ENCODE measurements at places on chromosomes 1 and 21. TPM values are rescaled to one million over a fixed set of nuclear protein-coding genes. Genes with fewer than 3 reads are reported as not detected.
A peak's percentile ranks its signal among the peaks of the same experiment; 100 is the strongest.

DNA sequence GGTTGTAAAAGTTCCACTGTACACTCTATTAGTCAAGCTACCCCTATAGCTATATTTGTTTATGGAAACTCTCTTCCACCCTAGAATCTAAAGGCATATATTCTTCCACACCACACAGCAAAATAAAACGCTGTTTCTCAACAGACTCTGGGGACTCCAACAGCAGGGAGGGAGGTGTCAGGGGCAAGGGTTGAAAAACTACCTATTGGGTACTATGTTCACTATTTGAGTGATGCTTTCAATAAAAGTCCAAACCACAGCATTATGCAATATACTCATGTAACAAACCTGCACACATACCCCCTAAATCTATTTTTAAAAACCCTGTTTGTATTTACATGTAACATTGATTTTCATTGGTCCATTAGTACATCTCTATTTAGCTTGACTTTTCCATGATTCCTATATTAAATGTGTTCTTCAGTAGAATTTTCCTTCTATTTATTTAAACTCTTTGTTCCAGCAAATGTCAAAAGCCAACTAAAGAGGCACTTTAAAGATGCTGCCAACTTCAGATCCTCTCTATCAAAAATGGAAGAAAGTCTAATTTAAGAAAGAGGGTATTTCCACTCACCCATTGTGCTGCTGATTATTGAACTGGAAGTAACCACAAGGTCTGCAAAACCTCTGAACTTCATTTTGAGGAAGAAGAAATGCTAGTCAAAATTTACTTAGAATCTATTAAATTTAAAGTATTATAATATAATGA lies 26.2 kb downstream of the RGS7 start:
- DNase-seq = no peak

NES gene
- 699 TPM for total RNA-seq

DNA sequence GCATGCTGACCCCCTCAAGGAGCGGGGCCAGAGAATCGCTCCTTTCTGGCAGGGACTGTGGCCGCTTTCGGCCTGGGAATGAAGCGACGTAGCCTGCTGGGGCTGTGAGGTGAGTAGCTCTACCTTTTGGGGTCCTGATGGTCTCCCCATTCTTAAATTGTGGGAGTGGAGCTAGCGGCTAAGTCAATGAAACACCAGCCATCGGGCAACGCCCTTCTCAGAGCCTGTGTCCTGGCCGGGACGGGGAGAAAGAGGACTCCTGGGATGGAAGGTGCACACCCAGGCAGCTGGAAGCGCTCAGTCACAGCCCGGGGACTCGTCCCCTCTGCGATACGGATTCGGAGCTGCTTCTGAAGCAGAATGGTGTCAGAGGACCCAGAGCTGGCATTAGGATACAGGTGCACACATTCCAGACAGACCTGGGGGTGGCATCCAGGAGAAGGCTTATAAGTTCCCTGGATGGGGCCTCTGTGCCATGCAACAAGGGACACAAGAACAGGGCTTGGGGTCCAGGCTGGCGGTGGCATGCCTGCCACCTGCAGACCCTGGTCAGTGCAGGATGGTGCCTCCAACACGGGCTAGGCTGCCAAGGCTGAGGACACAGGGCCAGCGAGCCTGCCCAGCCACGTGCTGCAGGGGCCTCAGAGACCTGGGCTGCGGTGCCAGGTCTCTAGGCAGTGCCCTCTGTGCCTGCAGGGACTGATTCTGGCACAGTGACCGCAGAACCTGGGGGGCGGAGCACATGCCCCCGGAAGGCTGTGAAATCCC lies 945 bp upstream of the WNT9A start:
- peak; percentile 59 for DNase-seq

PDZK1 gene
- 0.48 TPM for total RNA-seq

KRTAP11-1 gene
- total RNA-seq = not detected

ALX3 gene
- 0.22 TPM for total RNA-seq

CAMSAP2 gene
- 37.9 TPM for total RNA-seq

DNAH14 gene
- total RNA-seq = 2.2 TPM

GRCh38 chr1:156760092-156760795 lies 7.1 kb upstream of the PRCC start:
- no peak for DNase-seq

GRCh38 chr1:183302452-183303322 lies 115.5 kb downstream of the NMNAT2 start:
- DNase-seq = no peak

DNA sequence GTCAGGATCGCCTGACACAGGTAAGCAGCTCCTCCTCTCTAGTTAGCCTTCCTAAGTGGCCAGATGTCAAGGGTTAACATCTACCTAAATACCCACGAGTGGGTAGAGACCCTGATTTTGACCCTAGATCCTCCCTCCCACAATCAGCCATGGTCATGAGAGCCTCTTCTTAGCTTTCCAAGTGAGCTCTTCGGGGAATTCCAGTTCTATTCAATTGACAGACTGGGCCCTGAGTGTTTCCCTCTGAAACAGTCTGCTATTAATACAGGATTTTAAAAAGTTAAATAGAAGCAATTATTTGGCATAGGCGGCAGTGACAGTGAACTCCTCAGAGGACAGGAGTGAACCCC lies 28.1 kb downstream of the C2CD2 start:
- DNase-seq = no peak

- DNase-seq = no peak
These were observed 24.0 kb downstream of the HENMT1 start for GRCh38 chr1:108636876-108637275.

DNA sequence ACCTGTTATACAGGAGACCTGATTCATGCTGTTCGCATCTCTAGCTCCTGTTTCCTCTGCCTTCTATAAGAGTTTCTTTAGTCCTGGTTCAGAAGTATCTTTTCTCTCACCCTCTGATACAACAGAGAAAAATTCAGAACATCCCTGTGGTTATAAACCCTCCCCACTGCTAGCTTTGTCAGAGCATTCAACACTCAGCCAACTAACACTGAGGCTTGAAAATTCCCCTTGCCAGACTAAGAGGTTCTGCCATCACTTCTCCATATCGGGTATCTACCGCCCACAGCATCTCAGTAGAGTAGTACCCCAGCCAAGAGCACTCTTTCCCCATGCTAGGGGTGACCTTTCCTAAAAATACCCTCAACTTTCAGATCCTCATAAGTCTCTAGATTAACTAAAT lies 19.6 kb upstream of the PIK3R3 start:
- no peak for DNase-seq

DNA sequence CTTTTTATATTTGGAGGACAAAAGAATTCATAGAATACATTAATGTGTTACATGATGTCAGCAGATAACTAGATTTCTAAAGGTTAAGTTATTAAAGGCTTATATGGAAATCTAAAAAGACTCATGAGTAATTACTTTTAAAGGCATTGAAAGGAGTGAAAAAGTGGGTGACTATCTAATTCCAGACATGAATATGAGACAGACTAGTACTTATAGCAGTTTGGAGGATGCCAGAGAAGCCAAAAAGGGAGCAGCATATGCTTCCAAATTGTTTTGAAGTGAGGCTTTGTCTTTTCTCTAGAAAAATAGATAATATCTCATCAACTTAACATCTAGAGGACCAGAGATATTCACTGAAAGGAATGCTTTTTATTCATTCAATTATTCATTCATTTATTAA lies 275.5 kb upstream of the CACYBP start:
- DNase-seq = no peak

OR6K2 gene
- not detected for total RNA-seq

- DNase-seq = peak; percentile 67
These were observed 72.6 kb downstream of the LGR6 start for GRCh38 chr1:202266061-202266765.

GRCh38 chr1:53981220-53981619 lies 35.1 kb downstream of the LRRC42 start:
- no peak for DNase-seq

GRCh38 chr1:145757420-145757819 lies 38.1 kb downstream of the CD160 start:
- no peak for DNase-seq

- no peak for DNase-seq
These were observed 141.4 kb downstream of the SYF2 start for GRCh38 chr1:25090707-25091422.

DNA sequence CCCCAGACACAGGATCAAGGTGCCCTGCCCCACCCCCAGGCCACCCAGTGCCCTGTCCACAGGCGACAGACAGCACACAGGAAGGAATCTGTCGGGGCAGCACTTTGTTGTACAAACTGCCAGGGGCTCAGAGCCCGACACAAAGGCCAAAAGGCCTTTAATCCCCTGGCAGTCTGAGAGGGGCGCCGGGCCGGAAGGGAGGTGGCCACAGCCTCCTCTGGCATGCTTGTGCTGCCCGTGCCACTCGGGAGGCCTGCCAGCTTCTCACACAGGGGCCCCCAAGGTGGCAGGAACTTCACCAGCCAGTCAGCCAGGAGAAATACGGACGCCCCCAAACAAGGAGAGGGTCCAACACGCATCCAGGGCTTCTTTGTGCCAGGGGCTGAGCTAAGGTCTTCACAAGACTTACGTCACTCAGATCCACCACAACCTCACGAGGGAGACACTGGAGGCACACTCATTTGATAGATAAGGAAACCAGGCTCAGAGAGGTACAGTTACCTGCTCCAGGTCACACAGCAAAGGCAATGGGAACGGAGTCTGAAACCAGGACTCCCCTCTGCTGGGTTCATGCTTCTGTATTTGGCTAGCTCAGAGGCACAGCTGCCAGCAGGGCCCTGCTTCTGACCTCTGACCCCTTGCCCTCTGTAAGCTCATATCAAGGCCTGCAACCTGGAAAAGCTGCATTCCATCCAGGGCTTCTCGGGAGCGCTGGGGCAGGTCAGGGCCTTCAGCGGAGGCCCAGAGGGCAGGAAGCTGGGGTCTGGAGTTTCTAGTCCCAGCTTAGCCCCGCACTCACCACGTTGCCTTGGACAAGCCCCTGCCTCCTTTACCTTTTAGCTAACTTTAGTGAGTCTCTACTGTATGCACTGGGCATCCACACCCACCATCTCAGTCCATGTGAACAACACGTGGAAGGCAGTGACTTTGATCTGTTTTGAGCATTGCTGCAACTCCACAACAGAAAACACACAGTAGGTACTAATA lies 34.8 kb downstream of the HSPG2 start:
- DNase-seq = no peak

FMOD gene
- 66.0 TPM for total RNA-seq

- DNase-seq = no peak
These were observed 40.4 kb upstream of the TMEM61 start for GRCh38 chr1:54940042-54940441.

MNDA gene
- 6.9 TPM for total RNA-seq

DNA sequence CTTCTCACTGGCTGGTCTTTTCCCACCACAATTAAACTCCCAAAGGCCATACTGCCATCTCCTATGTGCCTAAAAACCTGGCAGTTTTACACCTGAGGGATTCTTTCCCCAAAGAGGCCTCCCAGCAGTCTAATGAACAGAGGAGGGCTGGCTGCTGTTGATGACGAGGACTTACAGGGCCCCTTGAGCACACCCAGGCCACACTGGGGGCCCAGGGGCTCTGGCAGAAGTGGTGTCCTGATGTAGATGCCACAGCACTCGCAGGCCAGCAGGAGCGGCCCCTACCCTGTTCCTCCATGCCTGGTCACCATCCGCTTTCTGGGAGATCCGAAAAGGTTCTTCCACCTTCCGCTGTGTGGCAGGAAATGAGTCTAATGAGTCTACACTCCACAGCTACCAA lies 24.2 kb downstream of the POFUT2 start:
- DNase-seq = no peak

SAMSN1 gene
- total RNA-seq = 1.9 TPM

- DNase-seq = no peak
These were observed 50.7 kb downstream of the ZNF684 start for GRCh38 chr1:40582116-40582515.

DNA sequence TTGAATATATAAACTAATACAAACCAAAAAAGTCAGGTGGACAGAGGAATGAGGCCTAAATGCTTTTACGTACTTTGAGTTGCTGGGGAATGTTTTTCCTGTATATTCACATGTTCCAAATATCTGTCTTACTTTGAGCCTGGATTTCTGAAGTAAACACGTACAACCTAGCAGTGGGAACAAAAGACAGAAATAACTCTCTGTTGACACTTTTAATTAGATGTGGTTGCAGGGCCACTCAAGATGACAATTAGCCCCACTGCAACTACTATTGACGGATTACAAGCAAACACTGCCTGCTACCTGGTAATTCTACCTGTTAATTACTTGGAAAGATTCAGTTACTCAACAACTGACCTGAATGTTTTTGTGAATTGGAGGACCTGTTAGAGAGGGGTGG lies 196.9 kb downstream of the TTLL7 start:
- no peak for DNase-seq

EXTL1 gene
- total RNA-seq = 9.2 TPM

TAL1 gene
- 1.9 TPM for total RNA-seq

- no peak for DNase-seq
These were observed 3.4 kb downstream of the TAGLN2 start for GRCh38 chr1:159921700-159922504.

GRCh38 chr21:40667967-40668366 lies 179.0 kb downstream of the DSCAM start:
- no peak for DNase-seq

DNA sequence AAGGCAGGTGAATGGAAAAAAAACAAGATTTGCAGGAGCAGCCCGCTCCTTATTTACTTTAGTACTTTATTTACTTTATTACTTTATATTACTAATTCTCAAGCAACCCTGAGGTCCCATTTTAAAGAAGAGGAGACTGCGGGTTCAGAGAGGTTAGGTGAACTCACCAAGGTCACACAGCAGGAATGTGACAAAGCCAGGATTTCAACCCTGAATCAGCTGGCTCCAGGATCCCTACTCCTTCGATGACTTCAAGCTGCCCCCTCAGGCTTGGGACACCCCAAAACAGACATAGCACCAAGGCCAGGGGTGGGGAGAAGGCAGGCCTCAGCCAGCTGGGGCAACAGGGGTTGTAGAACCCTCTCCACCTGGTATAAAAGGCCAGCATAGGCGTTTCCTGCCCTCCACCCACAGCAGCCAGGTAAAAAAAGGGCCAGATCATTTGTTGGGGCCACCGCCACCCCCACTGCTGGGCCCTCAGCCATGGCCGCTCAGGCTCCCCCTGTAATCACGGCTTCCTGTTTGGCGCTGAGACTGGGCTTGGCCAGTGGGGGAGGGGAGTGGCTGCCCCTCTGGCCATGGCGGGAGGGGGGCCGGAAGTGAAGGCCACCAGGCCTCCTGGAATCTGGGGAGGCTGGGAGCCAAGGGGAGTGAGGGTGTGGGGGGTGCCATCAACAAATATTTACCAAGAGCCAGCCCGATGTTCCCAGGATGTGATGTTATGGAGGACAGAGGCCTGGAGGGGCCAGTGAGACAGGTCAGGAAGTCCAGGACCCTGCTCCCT lies 6.6 kb downstream of the SDC3 start:
- DNase-seq = no peak

DNA sequence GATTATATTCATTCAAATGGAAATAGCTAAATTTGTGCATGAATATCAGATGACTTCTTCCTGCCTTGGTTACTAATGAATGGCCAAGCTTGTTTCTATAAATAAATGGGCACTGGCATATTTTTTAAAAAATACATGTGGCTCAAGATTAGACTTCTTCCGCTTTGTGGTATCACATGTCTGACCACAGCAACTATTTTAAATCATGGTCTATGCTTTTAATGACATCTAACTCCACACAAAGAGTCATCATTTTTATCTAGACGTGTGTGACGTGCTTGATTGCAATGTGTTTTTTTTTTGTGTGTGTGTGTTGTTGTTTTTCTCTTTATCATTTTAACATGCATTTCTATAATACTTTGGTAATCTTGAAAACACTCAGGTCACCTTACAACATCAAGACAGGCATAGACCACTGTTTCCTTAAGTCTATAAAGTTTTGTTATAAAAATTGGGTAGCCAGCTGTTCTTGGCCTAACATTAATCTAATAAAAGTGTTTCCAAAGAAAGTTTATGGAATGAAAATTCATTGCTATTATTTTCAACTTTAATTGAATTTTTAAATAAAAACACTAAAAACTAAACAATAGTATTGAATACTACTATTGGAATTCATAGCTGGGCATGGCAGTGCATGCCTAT lies 29.5 kb downstream of the RGS1 start:
- DNase-seq = no peak

Measured in cardiac septum (tissue), 1 donor.